MCF 10A (cell line): ENCODE measurements at places on chromosomes 3 and 15.

- peak; percentile 91 for DNase-seq
Measured at GRCh38 chr3:42515391-42515916, 13.0 kb downstream of the VIPR1 start.

DNA sequence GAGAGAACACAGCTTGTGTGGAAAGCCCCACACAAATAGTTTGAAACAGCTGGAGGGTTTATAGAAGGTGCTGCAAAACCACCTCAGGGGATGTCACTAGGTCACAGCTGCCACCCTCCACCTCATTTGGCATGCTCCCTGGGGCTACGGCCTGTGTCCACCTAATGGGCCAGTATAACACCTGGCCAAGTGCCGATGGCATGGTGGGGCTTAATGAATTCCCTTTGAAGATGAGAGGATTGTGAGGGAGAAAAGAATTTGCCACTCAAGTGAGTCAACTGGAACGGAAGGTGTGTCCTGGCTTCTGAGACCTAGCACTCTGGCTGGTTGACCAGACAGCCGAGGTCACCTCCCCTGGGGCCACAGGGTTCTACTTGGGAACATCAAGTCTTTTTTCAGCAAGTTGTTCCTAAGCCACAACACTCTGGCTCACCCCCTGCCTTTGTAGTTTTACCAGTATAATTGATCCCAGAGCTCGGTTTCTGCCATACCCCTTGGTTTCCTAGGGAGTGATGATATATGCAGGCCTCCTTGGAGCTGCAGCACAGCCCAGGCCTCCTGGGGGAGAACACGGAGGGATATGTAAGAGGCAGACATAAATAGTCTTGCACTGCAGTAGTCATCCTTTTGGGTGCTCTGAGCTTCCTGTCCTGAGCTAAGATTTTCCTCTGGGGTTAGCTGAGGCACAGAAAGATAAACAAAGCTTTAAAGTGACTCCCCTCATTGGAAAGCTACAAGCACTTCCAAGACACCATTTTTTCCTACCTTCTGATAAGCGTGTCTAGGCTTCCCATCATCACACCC is 178.2 kb upstream of the LPP start:
- peak; percentile 42 for DNase-seq

DNA sequence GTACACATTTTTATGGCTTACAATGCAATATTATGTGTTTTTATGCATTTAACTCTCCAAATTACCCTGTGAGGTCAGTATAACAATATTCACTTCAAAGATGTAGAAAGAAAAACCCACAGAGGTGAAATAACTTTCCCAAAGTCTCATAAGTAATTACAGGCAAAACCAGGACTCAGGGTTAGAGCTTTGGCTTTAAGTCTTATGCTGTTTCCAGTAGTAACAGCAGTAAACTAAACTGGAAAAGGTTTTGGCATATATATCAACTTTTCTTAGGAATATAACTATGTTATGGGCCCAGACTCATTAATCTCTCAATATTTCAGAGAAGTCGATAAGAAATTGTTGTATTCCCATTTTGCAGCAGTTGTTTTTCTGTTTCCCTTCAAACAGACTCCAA is 206.3 kb upstream of the KCNMB2 start:
- no peak for DNase-seq

- peak; percentile 9 for DNase-seq
Measured at GRCh38 chr15:84981711-84982300, at the start of gene PDE8A. Gene PDE8A (plus strand): TSS chr15:84981856. CDS start chr15:84982163, 307 bp downstream.

GRCh38 chr15:81516461-81516860 is 142.4 kb upstream of the TMC3 start:
- peak; percentile 35 for DNase-seq

GRCh38 chr3:38454884-38455638 is 1.4 kb downstream of the ACVR2B start:
- peak; percentile 78 for DNase-seq

- DNase-seq: no peak
Measured at GRCh38 chr15:57873564-57874209, 167.2 kb downstream of the POLR2M start.

DNA sequence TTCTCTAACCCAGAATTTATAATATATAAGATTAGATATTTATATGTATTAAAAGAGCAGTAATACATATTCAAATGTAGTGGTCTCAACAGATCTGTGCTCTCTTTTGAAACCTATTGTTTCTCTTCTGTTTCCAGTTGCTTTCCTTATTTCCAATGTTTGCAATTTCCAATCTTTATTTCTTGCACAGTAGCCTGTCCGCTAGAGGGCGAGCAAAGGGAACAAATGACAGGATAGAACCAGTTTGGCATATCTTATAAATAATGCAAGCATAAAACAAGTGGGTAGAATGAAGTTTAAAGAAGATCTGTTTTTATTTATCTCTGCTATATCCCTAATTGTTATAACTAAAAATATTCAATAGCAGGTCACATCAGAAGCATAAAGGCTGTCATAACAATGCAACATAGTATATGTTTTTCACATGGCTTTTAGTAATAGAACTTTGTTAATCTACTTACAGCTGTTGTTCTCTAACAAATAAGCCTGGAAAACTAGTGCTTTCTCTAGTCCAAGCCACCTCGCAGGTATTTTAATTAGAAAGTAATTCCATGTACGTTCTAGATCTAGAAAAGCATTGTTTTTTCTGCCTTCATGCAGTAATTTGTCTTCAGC is 15.1 kb upstream of the TCAIM start:
- peak; percentile 73 for DNase-seq

DNA sequence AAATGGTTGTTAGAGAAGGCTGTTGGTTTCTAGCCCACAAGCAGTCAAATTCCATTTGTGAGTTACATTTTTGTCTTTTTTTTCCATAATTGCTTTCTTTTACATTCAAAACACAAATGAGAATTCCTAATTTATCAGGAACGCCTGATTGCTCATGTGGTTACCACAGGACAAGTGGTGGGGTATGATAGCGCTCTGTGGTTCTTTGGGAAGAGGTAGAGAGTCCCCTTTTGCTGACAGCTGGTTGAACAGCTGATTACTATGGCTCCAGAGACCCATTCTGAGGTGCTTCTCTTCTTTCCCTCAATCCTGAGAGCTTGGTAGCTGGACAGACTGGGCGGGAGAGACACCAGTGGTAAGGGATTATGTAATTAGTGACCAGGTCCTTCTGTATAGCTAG is 24.4 kb downstream of the CNOT10 start:
- no peak for DNase-seq
